Osteocyte (in vitro differentiated cells): ENCODE measurements at places on chromosomes 12 and 14. TPM values are rescaled to one million over a fixed set of nuclear protein-coding genes. Genes with fewer than 3 reads are reported as not detected.

Gene GNS
- 150 and 166 TPM in 2 replicates for total RNA-seq

Gene ANKRD33
- total RNA-seq = not detected in 2 replicates

Gene ORMDL2
- total RNA-seq = 26.0 TPM in 2 replicates

Gene VRTN
- total RNA-seq = not detected in 2 replicates

Gene PZP
- total RNA-seq = not detected in 2 replicates

Gene HOXC10
- total RNA-seq = not detected in 2 replicates

Gene TCL1B
- total RNA-seq = not detected in 2 replicates

Gene P3H3
- 86.5 and 90.8 TPM in 2 replicates for total RNA-seq

Gene PRH1
- 18.4 and 19.1 TPM in 2 replicates for total RNA-seq

Gene GSC
- not detected in 2 replicates for total RNA-seq

Gene GON7
- 8.8 and 10.4 TPM in 2 replicates for total RNA-seq

Gene CD69
- not detected in 2 replicates for total RNA-seq

Gene SCN8A
- total RNA-seq = 1.5 TPM in 2 replicates

Gene NYNRIN
- 39.6 and 40.2 TPM in 2 replicates for total RNA-seq

Gene B3GNT4
- 0.21 and 0.64 TPM in 2 replicates for total RNA-seq

Gene ARHGEF25
- 25.8 and 27.6 TPM in 2 replicates for total RNA-seq

Gene SIRT4
- total RNA-seq = 0.94 and 0.97 TPM in 2 replicates

Gene LRP10
- total RNA-seq = 171 and 182 TPM in 2 replicates

Gene KLHDC1
- total RNA-seq = 5.3 and 5.8 TPM in 2 replicates

Gene BCAT1
- 155 and 167 TPM in 2 replicates for total RNA-seq

Gene GPRC5D
- not detected in 2 replicates for total RNA-seq

Gene TEAD4
- total RNA-seq = 28.9 and 30.0 TPM in 2 replicates

Gene KRT2
- not detected in 2 replicates for total RNA-seq

Gene HSPB8
- 2.0 and 2.8 TPM in 2 replicates for total RNA-seq

Gene OTX2
- not detected in 2 replicates for total RNA-seq

Gene WIF1
- total RNA-seq = not detected in 2 replicates

Gene CPNE6
- total RNA-seq = not detected in 2 replicates

Gene SPPL3
- 61.7 and 70.3 TPM in 2 replicates for total RNA-seq

Gene POLR3B
- 8.1 and 8.4 TPM in 2 replicates for total RNA-seq

Gene MYO1A
- not detected in 2 replicates for total RNA-seq

Gene RNASE7
- not detected in 2 replicates for total RNA-seq

Gene EML1
- total RNA-seq = 34.8 and 38.1 TPM in 2 replicates
